Stomach (tissue), 19 donors: ENCODE measurements at places on chromosomes 3 and 15. TPM values are rescaled to one million over a fixed set of nuclear protein-coding genes. Genes with fewer than 3 reads are reported as not detected.
A peak's percentile ranks its signal among the peaks of the same experiment; 100 is the strongest.

DNA sequence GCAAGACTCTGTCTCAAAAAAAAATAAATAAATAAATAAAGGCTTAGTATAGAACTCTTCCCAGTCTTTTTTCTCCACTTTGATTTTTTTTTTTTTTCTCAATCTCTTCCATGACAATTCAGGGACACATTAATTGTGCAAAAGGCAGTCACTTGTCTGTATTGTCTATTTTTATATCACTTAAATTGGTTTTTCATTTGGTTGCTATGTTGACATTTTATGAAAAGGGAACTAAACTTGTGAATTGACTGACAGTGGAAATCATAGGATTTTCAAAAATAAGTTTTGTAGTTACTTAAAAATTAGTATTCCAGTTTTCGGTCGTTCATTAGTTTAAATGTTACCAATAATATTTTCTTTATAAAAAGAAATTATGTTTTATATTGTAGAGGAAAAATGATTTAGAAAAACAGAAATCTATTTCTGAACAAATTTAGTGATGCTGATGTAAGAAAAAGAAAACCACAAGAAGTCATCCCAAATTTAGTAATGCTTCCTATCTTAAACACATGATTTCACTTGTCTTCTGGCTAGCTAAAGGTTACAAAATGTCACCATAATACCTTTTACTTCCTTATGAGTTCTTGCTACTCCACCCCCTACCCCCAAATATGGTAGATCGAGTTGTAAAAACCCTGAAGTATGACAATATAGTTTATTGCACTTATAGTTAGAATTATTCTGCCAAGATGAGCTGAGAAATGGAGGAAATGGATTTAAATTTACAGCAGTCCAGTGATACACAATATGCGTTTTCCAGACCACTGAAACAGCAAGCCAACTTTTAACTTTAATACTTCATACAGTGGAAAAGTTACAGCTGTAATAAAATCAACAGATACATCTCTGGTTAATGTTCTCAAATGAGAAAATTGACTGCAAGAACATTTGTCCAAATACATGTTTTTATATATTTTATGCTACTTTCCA is 37.0 kb downstream of the PPARG start:
- DNase-seq: no peak

GRCh38 chr3:119019767-119020518 is 14.7 kb downstream of the IGSF11 start:
- DNase-seq: peak; percentile 11

DNA sequence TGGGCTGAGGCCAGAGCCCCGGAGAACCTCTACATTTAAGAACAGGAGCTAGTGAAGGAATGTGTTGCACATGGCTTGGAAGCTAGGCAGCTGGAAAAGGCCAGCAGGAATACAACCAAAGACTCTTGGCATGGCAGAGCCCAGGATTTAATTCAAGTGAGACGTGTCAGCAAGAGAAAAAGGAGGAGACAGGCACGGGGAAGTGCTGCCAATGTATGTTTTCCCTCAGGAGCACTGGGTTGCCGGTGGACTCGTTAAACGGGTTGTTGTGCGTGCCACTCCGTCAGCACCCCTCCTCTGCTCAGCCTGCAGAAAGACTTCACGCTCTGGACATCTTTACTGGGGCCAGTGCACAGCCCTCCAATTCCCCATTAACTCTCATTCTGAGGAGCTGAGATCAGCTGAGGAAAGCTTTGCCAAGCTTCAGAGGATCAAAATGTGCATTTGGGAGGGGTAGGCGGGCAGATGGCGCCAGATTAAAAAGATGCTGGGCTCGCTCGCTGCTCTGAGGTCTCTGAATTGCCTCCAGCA is 103.7 kb downstream of the PDZRN3 start:
- peak; percentile 86 for DNase-seq

DNA sequence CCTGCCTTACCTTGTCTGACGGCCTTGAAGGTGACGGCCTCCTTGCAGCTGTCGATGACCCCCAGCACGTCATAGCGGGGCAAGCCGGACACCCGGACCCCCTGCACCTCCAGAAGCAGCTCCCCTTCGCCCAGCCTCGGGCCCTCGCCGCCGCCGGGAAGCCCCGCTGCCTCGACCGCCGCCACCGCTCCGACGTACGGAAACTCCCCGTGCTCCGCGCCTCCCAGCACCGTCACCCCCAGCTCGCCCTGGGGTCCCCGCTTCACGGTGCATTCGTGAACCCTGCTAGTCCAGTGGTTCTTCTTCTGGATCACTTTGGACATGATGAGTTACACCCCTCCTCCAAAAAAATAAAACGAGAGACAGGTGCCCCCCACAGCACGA is 740 bp downstream of the MAGI1 start:
- peak; percentile 63 for DNase-seq

GRCh38 chr3:116443191-116443661 is 2.1 kb downstream of the LSAMP start:
- no peak for DNase-seq

- DNase-seq: no peak
Observed at GRCh38 chr3:21599890-21600289, 151.1 kb downstream of the ZNF385D start.

GRCh38 chr15:38335116-38335515 is 82.5 kb downstream of the SPRED1 start:
- DNase-seq: no peak

GRCh38 chr3:141306922-141307321 is 61.4 kb upstream of the ZBTB38 start:
- DNase-seq: no peak

DNA sequence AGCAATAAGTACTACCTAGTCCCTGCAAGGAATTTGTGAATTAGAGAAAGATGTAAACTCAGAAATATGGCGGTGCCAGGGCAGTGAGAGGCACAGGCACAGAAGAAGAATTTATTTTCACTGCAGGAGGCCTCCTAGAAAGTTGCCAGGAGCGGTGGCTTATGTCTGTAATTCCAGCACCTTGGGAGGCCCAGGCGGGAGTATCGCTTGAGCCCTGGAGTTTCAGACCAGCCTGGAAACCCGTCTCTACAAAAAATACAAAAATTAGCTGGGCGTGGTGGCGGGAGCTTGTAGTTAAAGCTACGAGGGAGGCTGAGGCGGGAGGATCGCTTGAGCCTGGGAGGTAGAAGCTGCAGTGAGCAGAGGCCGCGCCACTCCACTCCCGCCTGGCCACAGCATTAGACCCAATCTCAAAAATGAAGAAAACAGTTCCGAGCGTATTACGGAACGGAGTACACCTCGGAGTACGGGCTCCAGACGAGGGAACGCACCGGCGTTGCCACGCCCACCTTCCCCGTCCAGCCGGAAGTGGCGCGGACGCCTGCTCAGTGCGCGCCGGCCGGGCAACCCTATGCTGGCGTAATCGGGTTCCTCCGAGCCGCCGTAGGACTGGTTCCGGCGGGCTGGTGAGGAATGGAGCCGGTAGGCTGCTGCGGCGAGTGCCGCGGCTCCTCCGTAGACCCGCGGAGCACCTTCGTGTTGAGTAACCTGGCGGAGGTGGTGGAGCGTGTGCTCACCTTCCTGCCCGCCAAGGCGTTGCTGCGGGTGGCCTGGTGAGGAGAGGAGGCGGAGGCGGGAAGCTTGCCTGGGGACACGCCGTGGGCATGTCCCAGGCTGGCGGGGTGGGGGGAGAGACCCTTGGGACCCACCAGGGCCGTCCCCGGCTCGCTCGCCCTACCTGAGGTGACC is at the start of gene FBXO22:
Gene FBXO22 (plus strand): TSS at position 548 of the 909 bp plus-strand sequence. CDS start 86 bp downstream, at position 634.
- peak; percentile 98 for DNase-seq

GRCh38 chr3:100971798-100972197 is 21.4 kb downstream of the ABI3BP start:
- no peak for DNase-seq

Gene GCNT3
- polyA plus RNA-seq: 8.2 TPM

Gene DCBLD2
- 2.3 TPM for polyA plus RNA-seq

Gene THSD4
- polyA plus RNA-seq: 40.9 TPM

Gene ATP13A5
- not detected for polyA plus RNA-seq
